MCF 10A (cell line): ENCODE measurements at places on chromosomes 4 and X.

DNA sequence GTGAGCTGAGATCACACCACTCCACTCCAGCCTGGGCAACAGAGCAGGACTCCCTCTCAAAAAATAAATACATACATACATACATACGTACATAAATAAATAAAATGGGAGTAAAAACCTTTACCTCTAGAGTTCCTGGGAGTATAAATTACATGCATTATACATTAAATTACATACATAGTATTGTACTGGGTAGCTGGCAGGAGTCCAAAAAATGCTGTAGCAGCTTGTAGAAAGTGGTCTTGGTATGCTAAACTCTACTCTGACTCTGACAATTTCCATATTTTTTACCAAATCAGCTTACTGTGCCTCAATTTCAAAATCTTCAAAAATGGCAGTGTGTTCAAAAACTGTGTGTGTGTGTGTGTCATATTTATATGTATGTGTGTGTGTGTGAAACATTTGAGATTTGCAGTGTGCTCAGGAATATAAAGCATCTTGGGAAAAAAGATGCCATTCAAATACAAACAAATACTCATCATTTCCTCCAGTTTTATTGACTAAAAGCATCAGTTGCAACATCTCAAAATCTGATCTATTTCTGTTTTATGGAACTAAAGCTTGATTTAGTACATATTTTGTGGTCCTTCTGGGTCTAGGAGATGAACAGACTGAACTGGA lies 171.7 kb downstream of the SHROOM3 start:
- no peak for DNase-seq

DNA sequence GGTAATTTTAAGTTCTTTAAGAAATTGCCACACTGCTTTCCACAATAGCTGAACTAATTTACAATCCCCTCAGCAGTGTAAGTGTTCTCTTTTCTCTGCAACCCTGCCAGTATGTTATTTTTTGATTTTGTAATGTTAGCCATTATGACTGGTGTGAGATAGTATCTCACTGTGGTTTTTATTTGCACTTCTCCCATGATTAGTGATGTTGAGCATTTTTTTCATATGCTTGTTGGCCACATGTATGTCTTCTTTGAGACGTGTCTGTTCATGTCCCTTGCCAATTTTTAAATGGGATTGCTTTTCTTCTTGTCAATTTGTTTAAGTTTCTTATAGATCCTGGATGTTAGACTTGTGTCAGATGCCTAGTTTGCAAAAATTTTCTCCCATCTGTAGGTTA lies 86.1 kb downstream of the BMP3 start:
- DNase-seq, result peak; percentile 6

DNA sequence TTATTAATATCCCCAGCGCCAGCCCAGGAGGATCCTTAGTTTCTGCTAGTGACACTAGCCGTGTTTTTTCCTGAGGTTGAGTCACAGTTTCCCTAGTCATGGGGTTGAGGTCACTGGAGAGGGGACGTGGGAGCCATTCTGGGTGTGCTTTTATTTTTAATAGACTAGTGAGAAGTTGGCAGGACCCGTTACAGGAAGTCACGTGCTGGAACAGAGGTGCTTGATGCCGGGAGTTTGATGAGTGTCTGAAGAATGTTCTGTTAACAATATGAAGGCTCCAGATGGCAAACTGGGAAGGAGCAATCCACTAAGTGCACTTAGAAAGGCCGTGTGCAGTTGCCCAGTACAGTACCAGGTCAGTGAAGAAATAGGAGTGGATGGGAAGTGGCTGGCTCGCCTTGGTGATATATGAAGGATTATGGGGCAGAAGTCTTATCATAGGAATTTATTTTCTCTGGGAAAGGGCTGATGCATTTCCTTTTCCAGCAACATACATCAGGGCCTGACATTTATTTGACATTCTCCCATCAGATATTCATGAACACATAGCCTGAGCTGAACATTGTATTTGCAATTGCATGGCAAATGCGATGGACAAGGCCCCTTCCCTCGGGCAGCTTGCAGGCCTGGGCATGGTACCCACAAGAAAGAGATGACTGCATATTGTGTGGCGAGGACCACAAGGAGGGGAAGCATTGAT lies 291.8 kb downstream of the FBXW7 start:
- DNase-seq, result no peak

DNA sequence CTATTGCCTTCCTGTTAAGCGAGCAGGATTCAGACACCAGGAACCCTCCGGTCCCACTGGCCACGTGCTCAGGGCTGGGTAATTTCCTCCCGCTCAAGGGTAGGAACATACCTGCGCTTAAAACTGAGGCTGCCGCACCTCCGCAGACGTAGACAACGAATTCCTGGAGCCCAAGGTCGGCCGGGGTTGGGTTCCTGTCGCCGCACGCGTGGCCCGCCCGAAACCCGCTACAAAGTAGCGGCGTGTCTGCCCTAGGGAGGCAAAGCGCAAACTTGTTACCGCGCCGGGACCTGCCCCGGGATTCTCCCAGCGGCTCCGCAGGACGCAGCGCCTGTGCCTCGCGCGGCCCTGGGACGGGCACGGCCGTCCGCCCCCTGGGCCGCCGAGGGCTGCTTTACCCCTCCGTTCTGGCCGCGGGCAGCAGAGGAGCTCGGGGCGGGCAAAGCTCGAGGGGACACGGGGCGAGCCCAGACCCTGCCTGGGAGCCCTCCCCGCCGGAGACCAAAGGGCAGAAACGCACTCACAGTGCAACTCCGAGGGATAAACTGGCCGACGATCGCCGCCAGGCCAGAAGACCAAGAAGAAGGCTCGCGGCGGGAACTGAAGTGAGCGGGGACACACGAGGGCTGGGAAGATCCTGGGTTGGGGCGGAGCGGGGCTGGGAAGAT lies at the start of gene ERVMER34-1:
TSS of gene ERVMER34-1 (minus strand) at position 607 of the 668 bp plus-strand sequence. CDS start 5,905 bp downstream, outside the sequence.
- peak; percentile 29 for DNase-seq

- DNase-seq, result no peak
Measured at GRCh38 chrX:130857207-130857606, 45.8 kb downstream of the ENOX2 start.

GRCh38 chrX:1477801-1478458 lies 25.2 kb upstream of the ASMTL start:
- DNase-seq, result no peak

DNA sequence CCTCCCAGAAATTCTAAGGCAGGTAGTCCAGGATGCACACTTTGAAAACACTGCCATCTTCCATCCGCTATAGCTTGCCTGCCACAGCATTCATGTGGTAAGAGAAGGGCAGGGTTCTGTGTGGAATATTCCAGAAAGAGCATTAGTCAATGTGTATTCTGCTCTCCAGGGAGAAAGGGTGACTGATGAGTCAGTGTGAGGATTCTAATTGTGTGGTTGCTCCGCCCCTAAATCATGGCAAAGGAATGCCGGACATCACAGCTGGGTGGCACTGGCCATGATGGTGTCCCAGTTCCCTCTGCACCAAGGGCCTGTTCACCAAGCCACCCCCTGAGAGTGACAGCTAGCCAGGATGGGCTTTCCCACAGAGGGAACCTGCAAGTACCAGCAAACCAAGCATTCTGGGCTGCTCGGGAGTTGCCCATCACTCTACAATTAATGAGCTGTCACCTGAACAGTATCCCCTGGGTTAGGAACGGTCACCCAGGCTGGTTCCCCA lies 9.5 kb downstream of the IDS start:
- DNase-seq, result peak; percentile 85

DNA sequence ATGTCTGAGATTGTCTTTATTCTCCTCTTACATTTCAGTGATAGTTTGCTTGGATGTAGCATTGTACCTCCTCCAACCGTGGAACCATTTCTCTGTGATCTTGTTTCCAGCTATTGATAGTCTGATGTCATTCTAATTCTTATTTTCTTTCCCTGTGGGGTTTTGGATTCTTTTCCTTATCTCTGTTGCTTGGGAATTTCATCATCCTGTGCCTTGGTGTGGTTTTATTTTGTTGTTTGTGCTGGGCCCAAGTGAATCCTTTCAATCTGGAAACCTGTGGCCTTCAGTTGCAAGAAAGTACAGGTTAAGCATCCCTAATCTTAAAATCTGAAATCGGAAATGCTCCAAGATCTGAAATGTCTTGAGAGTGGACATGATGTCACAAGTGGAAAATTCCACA lies 22.0 kb downstream of the MSX1 start:
- no peak for DNase-seq

GRCh38 chr4:95742179-95742578 lies 97.7 kb upstream of the PDHA2 start:
- DNase-seq, result no peak

DNA sequence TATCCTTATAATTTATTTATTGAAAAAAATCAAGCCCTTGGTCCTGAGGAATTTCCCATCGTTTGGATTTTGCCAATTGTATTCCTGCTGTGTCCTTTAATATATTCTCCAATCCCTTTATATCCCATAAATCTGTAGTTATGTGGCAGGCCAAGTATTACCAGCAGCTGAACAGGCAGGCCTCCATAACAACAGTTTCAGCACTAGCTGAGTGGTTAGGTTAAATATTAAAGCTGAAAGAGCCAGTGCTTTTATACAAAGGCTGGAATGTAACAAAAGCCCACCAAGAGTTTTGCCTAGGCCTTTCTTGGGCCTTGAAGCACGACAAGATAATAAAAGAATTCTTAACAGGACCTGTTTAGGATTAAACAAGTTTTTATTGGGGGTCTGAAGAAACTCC lies 366.6 kb upstream of the GALNT7 start:
- no peak for DNase-seq
